Stimulated activated CD8-positive, alpha-beta memory T cell treated with anti-CD3 and anti-CD28 coated beads, Interleukin-4, amount 100 ng/mL, for 4 hours (primary cell): ENCODE measurements at places on chromosomes 7 and 10.
A peak's percentile ranks its signal among the peaks of the same experiment; 100 is the strongest.

- no peak for DNase-seq
Observed at GRCh38 chr7:725223-726005, 1.1 kb upstream of the DNAAF5 start.

DNA sequence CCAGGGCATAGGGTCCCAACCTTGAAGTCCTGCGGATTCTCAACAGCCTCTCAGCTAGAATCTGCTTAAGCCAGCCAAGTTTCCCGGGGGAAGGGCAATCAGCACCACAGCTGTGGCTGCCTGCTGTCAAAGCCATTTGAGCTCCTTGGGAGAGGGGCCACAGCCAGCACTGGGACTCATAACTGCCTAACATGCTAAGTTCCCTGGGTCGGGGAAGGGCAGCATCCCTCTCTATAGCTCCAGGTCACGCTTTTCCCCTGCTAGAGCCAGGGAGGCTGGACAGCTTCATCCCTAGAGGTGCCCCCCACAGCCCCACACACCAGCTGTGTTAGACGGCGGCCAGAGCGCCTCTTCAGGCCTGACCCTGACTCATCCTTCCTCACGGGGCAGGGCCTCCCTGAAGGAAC, 49.6 kb upstream of the PDE1C start:
- DNase-seq = no peak

DNA sequence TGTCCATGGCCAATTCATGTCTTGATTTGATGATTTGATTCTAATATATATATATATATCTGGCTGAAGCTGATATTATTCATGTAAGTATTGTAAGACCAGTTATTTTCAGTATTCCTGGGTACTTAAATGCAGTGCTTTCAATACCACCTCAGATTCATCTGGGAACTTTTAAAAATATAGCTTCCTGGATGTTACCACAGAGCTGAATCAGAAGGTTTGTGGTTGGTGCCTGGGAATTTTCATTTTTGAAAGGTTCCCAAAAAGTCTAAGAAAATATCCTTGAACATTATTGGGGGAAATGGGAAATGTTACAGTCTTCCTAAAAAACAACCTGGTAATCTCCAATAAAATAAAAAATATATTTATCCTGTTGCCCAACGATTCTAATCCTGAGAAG, 10.7 kb upstream of the PPP3CB start:
- DNase-seq = no peak

DNA sequence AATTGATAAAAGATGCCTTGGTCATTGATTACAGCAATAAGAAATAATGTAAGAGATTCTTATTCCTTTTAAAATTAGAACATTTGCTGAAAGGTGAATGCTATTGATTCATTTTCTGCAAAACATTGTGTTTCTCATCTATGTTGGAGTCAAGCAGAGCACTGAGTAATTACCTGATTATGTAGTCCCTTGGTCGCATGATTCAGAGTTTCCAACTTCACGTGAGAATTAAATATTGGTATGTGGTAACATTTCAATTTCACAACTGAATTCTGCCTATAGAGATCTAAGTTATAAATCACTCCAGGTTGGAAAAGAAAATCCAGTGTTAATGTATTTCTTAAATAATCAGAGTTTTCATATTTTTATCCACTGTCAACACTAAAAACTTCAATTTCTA, 701.4 kb downstream of the PHTF2 start:
- no peak for DNase-seq

DNA sequence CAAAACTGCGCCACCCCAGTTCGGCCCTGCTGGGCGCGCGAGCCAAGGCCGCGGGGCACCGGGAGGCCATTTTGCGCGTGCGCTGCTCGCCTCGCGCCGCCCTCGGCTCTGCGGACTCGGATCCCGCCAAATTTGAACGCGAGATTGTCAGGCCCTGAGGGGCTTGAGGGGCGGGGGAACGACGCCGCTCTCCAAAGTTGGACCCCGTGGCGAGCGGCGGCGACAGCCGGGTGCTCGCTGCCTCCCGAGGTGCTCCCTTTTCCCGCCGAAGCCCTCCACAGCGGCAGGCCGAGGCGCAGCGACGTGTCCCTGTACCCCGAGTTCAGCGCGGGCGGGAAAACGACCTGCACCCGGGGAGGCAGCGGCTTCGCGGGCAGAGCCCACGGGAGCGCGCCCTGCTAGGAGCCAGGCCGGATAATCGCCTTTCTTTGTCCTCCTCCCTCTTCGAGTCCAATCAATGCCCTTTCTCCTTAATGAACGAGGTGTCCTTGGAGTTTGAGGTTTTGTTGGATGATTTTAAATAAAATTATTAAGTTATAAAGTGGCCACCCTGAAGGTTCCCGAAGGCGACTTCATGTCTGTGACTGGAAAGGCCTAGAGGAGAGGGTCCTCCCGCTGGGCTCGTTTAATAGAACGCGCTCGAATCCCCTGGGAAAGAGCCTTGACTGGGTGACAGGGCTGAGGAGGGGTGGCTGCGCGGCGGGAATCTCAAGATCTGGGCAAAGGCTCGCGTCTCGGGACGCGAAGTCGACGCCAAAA, 10.7 kb upstream of the SPAG6 start:
- no peak for DNase-seq

DNA sequence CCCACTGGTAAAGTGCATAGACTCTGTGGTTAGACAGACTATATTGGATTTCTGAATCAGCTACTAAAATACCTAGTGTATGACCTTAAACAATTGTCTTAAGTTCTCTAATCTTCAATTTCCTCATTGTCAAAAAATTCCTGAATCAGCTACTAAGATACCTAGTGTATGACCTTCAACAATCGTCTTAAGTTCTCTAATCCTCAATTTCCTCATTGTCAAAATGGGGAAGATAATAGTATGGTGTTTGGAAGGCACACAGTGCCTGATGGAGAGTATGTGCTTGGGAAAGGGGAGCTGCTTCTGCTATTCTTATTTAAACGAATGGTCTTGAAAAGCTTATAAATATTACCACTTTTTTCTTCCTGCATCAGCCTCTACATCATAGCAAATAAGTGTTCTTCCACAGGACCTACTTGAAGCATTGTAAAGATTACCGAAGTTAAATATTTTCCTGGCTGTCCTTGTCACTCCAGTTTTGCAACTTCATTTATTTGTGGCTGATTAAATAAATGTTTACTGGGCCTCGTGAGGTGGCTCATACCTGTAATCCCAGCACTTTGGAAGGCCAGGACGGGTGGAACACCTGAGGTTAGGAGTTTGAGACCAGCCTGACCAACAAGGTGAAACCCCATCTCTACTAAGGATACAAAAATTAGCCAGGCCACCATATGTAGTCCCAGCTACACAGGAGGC, 64.4 kb upstream of the ITGA8 start:
- DNase-seq = no peak

GRCh38 chr10:73771722-73772280, 10.0 kb upstream of the CHCHD1 start:
- DNase-seq = peak; percentile 54

DNA sequence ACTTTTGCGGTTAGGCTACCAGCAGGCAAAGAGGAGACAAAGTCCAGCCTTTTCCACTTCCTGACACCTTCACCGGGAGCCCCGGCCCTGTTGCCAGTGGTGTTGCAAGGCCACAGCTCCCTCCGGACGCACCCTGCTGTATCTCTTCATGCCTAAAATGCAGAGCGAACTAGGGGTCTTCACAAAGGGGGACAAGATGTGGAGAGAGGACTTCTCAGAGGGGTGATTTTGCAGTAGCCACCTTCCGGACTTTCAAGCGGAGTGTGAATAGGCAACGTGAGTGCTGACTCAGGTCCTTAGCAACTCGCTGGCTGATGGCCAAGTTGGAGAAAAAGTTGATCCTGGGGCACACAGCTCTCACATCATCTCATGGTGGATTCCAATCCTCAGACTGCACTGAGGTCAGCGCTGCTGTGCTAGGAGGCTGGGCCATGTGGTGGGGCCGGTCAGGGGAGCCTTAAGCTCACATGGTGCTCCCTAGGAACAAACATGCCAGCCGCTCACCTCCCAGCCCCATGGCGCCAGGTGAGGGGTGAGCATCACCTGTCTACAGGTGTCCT, 166.3 kb downstream of the LCOR start:
- DNase-seq = no peak

DNA sequence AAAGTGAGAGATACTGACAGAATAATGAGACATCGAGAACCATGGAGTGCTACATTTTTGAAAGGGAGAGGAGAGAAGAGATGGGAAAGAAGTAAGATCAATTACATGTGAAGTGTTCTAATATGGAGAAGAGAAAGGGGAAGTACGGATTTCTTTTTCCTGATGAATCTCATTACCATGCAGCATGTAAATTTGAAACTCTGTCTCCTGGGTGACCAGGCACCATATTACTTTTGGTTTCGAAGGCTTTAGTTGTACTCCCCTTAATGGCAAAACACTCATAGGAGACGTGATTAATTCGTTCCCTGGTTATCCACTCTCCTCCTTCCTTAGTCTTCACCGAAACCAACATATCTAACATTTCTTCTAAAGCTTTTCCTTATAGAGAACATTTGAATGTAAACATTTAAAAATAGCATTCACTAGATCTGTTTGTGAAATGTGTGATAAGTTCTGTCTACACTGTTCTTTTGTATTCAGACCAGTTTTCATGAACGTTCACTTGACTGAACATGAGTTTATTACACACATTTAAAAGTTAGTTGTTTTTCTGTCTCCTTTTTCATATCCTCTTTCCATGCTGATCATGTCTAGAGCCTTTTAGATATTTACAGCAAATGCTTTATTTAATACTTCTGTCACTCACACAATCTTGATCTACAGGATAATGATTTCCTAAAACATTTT, 80.2 kb upstream of the MSRB2 start:
- DNase-seq = no peak

DNA sequence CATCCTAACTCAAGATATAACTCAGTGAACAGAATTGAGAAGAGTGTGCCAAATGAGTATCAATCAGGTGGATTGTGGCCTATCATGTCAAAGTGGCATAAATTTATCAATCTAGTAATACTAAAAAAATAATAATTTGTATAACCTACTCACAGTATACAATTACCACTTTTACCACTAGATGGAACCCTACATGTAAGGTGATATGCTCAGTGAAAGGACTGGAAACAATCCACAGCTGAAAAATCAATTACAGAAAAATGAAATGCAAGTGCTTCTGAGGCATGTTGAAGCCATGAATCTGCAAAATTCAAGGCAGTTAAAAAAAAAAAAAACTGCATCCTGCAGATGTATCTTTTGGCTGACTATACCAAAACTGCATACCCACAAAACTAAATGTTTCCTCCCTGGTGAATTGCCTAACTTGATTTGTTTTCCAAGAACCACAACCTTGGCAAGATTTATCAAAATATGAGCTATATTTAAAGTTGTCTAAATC, 13.9 kb downstream of the ARHGAP19 start:
- no peak for DNase-seq

DNA sequence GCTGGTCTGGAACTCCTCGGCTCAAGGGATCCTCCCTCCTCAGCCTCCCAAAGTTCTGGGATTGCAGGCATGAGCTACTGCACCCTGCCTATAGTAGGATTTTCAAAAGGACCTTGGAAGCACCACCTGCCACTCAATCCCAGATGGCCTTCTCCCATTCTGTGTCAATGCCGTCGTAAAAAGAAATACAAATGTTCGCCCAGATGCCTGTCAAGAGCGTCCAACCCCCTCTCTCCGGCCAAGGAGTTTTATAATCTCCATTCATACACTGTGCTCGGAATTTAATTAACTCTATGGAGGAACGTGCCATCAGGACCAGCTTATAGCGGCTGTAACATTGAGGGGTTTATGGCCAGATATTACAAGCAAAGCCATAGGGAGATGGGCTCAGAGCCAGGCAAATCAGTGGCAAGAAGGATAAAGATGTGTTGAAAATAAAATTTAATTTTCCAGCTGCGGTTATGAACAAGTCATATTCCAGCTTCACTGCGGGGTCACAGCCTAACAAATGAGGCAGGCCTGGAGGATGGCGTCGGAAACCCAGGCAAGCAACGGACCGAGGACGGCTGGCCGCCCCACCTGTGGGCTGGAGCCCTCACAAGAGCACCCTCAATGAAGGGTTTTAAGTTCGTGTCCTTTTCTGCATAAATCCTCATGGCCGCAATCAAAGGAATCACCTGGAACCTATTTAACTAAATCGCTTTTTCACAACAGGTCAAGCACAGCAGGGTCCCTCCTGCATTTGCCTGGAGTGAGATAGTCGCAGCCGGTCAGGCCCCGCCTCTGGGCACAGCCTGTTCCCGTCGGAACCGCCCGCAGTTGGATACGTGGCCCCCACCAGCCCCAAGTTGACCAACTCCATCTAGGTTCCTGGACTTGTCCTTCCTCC, 374.5 kb upstream of the FOXK1 start:
- no peak for DNase-seq
